ENCODE measurements at places on chromosomes 5 and 9. TPM values are rescaled to one million over a fixed set of nuclear protein-coding genes. Genes with fewer than 3 reads are reported as not detected.

HTR1A gene
- not detected for total RNA-seq

HMGCR gene
- 187 TPM for total RNA-seq

GMCL2 gene
- not detected for total RNA-seq

C5orf58 gene
- under 0.01 TPM for total RNA-seq

INSYN2B gene
- 4.6 TPM for total RNA-seq

SCGB3A1 gene
- not detected for total RNA-seq

SLC6A7 gene
- total RNA-seq: under 0.01 TPM

POU5F2 gene
- 1.7 TPM for total RNA-seq

SH3TC2 gene
- 10.6 TPM for total RNA-seq

MXD3 gene
- 1.8 TPM for total RNA-seq

C7 gene
- total RNA-seq: not detected

SPINK13 gene
- not detected for total RNA-seq

CREBRF gene
- total RNA-seq: 9.0 TPM

IL4 gene
- not detected for total RNA-seq

PLEKHG4B gene
- total RNA-seq: under 0.01 TPM

ACER2 gene
- 3.3 TPM for total RNA-seq

TICAM2 gene
- total RNA-seq: 1.1 TPM

RAI14 gene
- total RNA-seq: 337 TPM

ANKRD34B gene
- not detected for total RNA-seq

KIF12 gene
- not detected for total RNA-seq

CFAP157 gene
- total RNA-seq: not detected

APBA1 gene
- total RNA-seq: 9.2 TPM

CDC25C gene
- 13.3 TPM for total RNA-seq

TAS2R1 gene
- total RNA-seq: not detected

PAEP gene
- not detected for total RNA-seq

OTP gene
- not detected for total RNA-seq

All from placental pericyte (primary cell).